ENCODE measurements at places on chromosomes 12 and 14.

GRCh38 chr12:19981944-19982343, 386.4 kb upstream of the PDE3A start:
- no peak for DNase-seq

DNA sequence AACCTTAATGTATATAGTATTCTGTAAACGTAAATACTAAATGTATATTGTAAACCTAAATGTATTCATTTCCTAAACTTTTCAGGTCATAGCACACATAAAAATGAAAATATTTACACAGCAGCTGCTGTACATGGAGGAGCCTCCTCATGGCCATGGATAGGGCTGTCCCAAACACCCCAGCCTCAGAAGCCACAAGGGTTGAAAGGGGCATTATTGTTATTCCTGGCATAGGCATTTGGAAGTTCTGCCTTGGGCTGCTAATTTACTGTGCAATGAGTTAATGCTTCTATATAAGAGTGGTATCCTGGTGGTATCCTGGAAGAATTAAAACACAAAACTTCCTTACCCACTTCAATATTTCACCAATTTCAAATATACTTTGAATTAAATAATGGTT, 159.4 kb downstream of the SLC5A8 start:
- no peak for DNase-seq

DNA sequence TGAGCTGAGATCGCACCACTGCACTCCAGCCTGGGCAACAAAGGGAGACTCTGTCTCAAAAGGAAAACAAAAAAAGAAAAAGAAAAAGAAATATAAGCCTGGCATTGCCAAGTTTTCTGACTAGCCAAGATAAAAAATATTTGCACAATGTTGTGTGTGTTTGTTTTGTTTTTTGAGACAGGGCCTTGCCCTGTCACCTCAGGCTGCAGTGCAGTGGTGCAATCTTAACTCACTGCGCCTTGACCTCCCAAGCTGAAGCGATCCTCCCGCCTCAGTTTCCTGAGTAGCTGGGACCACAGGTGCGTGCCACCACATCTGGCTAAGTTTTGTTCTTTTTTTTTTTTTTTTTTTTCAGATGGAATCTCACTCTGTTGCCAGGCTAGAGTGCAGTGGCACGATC, 5.5 kb upstream of the C12orf43 start:
- no peak for DNase-seq

GRCh38 chr12:108526482-108527165, 11.5 kb downstream of the FICD start:
- no peak for DNase-seq

DNA sequence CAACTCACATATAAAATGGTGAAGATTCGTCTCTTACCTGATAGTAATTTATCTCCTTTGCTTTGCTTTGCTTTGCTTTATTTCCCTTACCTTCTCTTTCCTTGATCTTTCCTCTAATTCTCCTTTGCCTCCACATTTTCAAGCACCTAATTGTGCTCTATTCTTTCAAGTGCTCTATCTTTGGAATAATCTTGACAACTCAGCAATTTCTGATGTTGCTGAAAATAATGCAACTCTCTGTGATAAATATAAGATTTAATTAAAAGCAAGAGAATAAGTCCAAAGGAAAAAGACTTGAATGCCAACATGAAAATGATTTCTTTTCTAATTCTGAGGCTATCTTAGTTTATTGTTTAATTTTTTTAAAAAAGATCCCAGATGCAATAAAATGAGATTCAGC, 139.5 kb upstream of the SYT1 start:
- no peak for DNase-seq

DNA sequence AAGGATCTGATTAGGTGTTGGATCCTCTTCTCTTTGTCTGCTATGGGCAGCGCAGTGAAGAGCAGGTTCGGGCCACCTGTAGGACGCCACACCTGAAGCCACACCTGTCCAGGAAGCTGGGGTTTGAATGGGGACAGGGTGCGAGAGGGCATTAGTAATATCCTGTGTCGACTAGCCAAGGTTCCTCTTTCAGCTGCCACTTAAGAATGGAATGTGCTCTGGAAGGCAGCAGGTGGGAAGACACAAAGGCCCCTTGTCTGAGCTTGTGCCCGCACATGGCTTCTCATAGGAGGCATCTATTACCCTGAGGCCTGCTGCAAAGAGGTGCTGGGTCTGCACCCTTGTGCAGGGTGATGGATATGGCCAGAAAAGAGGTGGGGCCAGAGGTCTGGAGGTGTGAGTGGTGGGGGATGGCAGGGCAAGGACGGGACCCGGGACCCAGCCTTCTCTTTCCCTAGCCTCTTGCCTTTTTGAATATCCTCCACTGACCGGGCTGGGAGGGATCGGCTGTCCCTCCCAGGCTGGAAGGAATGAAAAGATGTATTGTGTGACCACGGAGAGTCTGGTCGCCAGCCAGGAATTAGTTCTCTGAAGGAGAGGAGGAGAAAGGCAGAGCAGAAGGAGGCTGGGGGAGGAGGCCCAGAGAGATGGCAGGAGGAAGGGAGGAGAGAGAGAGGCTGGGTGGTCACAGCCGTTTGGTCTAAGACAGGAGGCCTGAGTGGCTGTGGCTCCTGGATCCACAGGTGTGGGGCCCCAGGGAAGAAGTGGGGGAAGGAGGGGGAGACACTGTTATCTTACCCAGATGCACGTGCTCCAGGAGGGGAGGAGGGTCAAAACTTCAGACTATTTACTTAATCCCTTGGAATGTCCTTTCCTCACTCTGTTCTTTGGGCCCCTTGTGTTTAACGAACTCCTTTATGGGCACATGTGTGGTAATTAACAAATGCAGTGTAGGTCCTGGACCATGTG, 101.5 kb downstream of the SMOC1 start:
- DNase-seq: no peak

GRCh38 chr12:2058837-2059236, 6.0 kb downstream of the CACNA1C start:
- DNase-seq: no peak

DNA sequence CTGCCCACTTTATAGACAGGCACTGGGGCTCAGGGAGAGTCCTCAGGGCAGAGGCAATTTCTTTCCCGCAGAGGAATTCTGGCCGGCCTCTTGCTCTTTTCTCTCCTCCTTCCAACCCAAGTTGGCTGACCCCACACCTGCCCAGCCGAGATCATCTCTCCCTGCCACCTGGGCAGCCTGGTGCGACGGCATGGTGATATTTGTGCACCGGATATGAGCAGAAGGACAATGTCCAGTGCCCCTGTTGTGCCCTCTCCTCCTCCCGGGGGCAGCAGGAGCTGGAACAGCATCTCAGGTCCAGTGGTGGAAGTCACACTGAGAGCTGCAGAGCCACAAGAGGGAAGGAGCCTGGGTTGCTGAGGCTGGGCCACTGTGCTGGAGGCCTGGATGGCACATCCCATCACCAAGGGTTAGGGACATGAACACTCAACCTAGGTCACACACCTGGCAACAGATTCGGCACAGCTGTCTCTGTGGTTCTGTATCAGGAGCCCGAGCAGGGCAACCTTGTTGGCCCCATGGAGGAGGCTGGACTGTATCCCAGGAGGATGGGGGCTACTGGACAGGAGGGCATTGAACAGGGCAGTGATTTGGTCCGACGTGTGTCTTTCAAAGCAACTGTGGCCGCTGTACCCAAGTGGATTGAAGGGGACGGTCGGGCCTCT, 57.7 kb upstream of the DIO3 start:
- DNase-seq: no peak

DNA sequence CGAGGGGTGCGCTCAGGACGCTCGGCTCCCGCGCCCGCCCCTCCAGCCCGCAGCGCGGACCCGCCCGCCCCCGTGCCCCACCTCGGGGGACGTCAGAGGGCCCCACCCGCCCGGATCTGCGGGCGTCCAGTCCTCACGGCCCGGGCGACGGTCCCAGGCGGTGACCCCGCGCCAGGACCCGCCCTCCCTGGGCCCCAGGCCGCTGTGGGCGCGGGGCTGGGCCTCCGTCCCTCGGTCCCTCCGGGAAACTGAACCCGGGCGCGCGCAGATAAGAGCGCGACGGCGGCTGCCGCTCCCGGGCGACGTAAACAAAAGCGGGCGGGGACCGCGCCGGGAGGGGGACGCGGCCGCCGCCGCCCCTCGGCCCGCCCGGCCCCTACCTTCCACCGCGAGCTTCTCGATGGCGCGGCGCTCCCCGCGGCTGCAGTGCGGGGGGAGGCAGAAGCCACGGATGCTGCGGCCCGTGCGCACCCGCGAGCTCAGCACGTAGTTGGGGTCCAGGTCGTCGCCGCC, 1.1 kb downstream of the CKB start:
- DNase-seq: no peak

DNA sequence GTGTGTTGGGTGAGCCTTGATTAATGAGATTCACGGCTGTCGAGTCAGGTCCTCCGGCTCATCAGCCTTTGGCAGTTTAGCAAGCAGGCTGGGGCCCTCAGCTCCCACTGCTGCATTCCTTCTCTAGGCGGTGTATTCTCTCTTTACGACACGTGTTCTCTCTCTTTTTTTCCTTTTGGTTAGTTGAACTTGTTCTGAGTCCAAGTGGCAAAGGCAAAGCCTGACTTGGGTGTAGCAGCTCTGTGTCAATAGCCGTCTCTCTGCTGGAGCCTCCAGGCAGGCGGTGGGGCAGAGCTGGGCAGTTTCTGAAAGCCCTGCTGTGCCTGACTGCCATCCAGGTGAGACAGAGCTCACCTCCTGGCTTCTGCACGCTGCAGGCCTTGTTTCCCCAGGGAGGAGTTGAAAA, 46.6 kb downstream of the SUSD6 start:
- DNase-seq: peak; percentile 39

- DNase-seq: no peak
Measured at GRCh38 chr14:93531644-93532043, 100.9 kb downstream of the UNC79 start.

GRCh38 chr12:56377310-56377988, 14.8 kb upstream of the APOF start:
- DNase-seq: no peak

Data from stromal cell of bone marrow (primary cell).